Activated naive CD4-positive, alpha-beta T cell (primary cell): ENCODE measurements at places on chromosomes 6 and 20.

DNA sequence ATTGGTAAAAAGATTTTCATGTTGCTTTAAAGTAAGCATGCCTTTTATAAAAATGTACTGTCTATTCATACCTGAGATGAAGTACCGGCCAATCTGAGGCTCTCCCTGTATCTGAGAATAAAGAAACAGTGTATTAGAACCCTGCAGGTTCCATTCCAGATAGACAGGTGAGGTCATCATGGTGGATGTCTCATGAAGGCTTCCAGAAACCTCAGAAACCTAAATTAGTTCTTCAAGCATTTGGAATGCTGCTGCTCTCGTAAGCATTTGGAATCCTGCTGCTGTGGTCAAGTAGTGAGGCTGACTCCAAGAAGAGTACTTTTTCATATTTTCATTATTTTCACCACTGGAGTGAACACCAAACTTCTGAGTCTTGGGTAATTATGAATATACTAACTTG is 642.3 kb downstream of the MAFB start:
- DNase-seq: no peak

DNA sequence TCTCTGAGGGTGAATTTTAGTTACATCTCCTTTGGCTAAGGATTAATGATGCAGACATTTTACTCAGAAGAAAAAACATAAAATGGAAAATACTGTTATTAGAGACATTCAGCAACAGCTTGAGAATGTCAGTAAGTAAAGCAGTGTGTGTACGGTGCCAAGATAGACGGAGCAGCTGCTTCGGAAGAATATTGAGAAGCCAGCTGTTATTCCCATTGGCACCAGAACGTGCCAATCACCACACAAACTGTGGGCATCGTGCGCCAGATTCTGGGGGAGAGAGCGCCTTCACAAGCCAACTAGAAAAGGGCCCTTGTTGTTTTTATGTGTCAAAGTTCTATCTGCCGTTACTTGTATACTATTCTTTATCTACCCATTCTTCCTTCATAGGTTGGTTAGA is 163.4 kb downstream of the MTFR2 start:
- DNase-seq: no peak

- DNase-seq: peak; percentile 31
Measured at GRCh38 chr6:43771858-43772680, 2.1 kb downstream of the VEGFA start.

DNA sequence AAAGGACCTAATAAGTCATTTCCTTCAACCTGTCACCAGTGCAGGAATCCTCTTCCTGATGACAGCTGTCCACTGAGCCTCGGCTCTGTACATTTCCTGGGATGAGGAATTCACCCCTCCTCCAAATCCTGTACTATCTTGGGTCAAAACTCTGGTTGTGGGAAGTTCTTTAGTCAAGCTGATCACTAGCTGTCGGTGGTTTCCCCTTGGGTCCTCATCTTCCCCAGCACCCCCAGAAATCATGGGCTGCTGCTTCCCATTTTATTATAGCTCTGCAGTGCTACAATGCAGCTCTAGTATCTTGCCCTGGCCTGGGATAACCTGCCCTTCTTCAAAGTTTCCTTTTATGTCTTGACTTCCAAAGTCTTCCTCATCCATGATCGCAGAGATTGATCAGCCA is 14.6 kb upstream of the ADA start:
- no peak for DNase-seq

DNA sequence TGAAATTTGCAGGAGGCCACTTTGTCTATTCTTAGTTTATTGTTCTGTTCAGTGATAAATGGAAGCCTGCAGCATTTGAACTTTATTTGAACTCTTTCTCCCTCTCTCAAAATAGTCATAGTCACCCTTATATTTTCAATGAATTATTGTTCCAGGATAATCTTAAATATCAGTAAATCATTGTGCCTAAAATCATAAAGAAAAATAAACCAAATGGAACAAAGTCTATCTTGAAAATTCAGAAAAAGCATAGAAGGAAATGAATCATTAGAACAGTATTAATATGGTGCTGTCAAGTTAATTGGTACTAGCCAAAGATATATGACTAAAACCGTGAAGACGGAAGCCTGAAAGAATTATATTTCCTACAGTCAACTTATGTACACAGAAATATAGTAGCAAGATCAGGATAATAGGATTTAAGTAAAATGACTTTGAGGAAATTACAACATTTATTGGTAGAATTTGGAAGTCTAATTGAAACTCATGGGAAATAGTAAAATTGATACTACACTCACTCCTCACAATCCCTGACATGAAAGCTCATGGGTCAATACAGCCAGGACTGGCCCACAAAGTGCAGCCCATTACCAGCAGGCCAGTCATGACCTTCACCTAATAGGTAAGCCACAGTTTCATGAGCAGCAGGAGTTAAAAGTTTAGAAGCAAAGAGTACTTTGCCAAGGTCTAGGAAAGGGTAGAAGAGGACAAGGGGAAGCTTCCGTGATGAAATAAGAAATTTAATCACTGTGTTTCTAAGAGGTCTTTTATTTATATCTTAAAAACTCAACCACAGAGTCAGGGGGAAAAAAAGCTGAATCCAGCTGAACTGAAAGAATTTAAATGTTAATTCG is 119.9 kb upstream of the ENPP5 start:
- no peak for DNase-seq

DNA sequence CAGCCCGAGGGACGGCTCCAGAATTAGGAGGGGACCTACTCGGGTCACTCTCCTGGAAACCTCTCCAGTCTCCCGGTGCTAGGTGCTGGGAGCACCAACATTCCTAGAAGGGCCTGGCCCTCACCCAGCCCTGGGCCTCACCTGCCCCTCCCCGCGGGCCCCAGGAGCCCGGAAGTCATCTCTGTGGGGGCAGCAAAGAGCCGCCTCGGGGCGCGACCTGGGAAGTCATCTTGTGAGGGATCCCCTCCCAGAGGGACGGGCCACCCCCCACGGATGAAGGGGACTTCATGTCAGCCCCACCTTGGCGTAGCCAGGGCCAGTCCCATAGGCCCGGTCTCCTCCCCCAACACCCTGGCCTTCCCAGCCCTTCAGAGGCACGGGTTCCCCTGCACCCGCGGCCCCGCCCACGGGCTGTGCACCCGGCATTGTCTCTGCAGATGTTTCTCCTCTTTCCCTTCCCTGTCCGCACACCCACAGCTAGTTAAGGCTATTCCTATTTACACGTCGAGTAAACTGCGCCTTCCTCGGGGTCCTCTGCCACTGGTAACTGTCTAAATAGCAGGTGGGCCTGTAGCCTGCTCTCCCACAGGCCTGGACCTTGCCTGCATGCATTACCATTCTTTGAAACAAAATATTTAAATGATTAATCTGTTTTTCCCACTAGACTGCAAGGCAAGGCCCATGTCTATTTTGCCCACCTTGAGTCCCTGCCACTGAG is 896 bp upstream of the RNASET2 start:
- DNase-seq: peak; percentile 27

DNA sequence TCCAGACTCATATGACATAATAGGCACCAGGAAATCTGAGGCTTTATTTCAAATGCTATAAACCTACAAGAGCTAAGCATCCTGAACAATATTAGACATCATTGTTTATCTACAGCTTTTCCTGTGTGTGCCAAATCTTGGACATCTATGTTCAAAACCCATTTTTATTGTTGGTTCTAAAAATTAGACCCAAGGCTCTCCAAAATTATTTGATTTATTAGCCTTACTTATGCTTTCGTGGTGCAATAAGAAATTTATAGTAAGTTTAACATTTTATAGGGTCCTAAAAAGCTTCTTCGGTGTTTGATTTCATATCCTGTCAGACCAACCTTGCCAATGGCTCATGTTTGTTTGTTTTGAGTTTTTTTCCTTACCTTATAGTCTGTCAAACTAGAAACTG is 1014.5 kb upstream of the MANEA start:
- DNase-seq: no peak

DNA sequence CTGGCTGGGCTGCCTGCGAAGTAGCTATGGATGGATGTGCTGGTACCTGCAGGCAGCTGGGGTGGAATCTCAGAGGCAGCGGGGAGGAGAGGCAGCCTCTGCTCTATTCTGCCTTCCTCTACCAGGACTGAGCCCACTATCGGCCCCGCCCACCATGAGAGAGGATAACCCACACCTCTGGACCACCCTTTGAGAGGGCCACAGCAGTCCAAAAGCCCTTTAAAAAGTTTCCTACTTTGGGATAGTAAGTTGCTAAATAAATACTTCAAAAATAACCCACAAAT is 36.1 kb downstream of the EZR start:
- no peak for DNase-seq

DNA sequence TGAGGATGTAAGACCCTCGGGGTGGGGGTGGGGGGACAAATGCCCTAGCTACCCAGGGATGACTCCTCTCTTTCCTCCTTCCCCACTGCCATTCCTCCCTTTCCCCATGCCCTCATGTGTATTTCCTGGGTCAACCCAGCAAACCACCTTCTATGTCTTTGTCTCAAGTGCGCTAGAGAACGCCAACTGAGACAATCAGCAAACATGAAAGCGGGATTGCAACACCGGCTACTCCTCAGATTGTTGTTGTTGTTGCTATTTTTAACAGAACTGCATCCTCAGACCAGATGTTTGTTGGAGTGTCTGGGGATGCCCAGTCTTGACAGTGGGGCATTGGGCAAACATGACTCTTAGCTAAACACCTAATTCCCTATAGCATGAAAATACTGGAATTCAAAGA is 39.3 kb upstream of the HIVEP1 start:
- no peak for DNase-seq

DNA sequence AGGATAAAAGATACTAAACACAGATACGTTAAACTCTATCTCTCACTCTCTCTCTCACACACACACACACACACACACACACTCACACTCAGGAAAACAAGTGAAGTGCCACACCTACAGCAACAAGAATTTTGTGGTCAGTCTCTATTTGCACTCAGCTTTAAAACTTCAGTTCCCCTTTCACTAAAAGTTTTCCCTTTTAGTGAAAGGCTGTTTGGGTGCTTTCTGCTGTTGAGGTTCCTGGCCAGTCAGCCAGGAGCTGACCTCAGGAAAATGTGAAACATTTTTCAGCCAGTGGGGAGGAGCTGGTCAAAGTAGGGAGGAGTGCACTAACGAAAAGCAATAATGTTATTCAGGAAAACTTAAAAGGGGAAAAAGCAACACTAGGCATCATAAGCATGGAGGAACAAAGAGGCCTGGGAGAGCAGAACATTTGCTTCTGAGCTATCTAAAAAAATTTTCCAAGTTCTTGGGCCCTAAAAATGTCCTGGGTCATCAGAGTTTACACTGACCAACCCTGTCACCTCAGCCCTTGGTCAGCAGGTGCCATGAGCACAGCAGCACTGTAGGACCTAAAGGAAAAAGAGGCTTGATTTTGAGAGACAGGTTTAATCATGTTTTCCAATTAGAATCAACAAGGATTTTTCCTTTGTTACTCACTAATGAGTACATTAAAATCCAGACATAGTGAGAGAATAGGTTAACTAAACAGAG is 30.7 kb upstream of the NT5E start:
- no peak for DNase-seq

DNA sequence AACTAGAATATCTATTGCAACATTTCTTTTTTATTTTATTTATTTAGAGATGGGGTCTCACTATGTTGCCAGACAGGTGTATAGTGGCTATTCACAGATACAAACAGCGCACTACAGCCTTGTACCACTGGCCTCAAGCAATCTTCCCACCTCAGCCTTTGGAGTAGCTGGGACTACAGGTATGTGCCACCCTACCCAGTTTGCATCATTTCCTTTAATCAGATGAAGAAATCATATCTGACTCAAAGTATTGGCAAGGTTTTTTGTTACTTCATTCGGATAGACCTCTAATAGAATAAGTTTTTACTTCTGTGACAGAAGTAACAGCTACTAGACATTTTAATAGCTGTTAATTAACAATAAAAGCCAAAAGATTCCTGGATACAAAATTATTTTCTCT is 153.9 kb downstream of the CDK19 start:
- DNase-seq: no peak

- no peak for DNase-seq
Measured at GRCh38 chr6:161798844-161799394, 525.1 kb upstream of the AGPAT4 start.

DNA sequence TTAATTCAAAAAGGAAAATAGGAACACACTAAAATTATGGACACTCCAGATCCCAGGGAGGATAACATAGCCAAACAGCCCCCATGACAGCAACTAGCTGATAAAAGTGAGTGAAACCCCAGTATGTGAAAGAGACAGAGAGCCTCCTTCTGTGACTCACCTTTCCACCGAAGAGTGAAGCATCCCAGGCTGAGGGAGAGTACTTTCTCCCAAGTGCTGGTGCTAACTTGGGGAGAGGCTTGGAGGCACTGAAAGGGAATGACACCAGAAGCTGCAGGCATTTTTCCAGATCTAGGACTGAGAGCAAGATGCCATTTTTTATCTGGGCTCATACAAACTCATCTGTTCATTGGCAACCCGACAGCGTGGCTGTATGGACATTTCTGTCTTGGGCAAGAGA is 339.8 kb downstream of the HTR1B start:
- DNase-seq: no peak

DNA sequence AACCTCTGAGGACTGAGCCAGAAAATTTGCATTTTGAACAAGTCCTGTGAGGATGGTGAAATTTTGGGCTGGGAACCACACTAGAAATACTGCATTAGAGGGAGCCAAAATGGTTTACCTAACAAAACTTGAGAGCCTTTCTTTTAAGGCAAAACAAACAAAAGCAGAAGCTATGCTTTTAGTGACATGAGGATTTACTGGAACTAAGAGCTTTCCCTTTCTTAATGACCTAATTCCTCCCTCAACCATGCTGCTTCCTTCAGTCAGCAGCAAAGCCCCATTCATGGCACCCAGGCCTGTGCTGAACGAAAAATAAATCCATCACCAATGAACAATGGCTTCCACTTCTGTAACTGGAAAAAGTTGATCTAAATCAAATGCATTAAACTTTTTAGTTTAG is 974.3 kb downstream of the HACE1 start:
- DNase-seq: no peak

DNA sequence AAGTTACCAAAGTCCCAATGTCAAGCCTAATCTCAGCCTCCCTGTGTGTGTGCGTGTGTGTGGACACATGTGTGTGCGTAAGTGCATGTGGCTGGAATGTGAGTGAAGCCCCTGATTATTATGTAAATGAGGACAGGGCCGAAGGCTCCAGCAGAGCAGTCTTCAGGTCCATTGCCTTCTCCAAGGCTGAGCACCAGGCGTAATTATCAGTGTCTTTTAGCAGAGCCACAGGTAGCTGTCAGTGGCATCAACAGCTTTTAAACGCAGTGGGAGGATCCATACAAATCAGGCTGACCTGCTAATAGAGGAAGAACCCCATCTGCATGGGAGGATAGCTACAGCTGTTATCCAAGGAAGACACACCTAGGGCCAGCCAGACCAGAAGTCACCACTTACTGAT is 324.3 kb upstream of the MOCS1 start:
- DNase-seq: no peak

- no peak for DNase-seq
Measured at GRCh38 chr6:42159431-42160024, 13.6 kb upstream of the GUCA1A start.

DNA sequence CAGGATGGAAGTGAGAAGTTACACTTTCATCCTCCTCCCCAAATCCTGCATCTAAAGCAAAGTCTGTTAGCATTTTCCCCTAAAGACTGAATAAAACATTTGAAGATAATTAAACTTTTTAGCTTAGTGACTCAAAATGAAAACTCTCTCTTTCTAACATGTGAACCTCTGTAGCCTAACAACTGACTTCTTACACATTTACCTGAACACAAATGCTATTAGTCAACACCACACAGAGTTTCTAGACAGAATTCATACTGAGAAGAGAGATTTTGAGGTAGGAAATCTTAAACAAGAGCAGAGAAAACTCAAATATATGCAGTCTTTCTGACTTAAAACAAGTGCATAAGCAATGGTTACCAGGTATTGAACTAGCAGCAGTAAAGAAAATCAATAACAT is 149.9 kb upstream of the SMLR1 start:
- no peak for DNase-seq

- DNase-seq: no peak
Measured at GRCh38 chr20:43894491-43894890, 20.2 kb upstream of the TOX2 start.
